Upper lobe of left lung (tissue), 6 donors: ENCODE measurements at places on chromosomes 11 and 22.

- no peak for DNase-seq
Observed at GRCh38 chr11:10891151-10891720, 33.4 kb upstream of the ZBED5 start.

DNA sequence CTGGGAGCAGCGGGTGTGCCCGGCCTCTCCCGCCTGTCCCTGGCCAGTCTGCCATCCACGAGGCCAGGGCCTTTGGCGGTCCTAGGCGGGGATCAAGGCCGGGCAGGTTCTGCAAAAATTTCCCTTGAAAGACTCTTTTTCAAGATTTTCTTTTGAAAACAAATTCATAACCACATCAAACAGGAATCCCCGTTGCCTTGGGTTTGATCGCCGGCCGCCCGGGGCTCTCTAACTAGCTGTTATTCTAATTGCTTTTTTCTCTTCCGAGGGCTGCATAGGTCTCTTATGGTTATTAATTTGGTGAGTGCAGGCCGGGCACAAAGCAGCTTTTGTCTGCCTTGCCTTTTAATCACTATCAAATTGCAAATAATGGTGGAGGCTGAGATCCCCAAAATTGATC is 42.0 kb downstream of the CDKN1C start:
- no peak for DNase-seq

DNA sequence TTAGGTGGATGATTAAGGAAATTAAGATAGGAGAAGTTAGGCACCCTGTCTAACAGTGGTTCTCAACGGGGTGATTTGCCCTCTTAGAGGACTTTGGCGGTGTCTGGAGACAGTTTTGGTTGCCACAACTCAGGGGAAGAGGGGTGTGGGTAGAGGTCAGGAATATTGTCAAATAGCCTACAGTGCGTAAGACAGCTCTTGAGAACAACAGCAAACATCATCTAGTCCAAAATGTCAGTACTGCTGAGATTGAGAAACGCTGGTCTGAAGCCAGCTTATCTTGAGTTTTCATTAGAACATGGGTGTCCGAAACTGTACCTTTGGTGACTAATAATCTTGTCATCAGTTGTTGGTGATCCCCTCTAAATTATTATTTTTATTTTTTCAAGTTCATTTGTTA is 38.4 kb downstream of the CECR2 start:
- no peak for DNase-seq

- no peak for DNase-seq
Observed at GRCh38 chr22:27836181-27836580, 34.6 kb upstream of the MN1 start.

DNA sequence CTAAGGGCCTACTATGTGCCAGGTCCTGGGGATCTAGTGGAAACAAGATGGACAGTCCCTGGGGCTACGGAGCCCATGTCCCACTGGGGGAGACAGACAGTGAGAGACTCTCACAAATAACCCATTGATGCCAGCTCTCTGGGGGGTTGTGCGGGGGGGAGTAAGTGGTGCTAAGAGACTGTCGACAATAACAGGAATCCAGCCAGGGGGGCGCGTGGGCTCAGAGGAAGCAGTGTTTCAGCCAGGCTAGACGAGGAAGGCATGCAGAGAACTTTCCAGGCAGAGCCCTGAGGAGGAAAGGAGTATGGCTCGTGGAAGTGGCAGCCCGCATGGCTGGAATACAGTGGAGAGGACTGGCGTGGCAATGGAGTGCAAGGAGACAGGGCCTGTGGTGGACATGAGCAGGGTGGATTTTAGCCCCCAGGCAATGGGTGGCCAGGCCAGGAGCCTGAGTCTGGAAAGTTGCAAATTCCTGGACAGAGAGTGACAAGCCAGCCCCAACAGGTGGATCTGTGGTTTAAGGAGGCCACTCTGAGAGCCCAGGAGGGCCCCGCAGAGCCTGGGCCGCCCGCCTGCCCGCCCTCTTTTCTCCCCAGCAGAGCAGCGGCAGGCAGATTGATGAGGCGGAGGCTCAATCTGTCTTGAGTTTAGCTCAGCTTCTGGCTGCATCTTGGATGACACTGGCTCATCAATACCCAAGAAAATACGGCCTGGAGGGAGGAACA is 40.0 kb upstream of the TCF20 start:
- DNase-seq: peak; percentile 46

- no peak for DNase-seq
Observed at GRCh38 chr11:116814502-116814901, 8.6 kb downstream of the APOA4 start.

DNA sequence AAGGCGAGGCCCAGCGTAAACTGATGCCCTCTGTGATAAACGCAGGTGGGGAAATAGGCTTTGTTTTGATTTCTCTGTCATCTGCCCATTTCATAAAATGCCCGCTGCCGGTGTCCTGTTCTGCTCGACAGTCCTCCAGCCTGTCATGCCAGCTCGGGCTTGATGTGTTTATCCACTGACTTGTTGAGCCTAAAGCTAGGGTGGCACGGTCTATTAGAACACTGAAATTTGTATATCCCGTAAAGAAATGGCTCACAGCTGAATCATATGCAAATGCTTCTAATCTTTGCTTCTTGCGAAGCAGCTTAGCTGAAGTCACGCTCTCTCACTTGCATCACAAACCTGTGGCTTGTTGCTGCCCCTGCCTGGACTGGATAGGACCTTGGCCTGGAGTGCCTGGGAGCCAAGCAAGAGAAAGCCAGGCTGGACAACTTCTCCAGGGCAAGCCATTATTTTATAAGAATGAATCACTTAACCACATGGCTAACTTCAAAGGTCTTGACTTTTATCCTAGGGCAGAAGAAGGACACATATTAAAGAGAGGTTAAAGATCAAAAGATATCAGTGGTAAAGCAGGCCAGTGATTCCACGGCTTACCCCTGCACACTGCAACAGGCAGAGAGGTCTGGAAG is 33.1 kb downstream of the EHF start:
- peak; percentile 92 for DNase-seq

DNA sequence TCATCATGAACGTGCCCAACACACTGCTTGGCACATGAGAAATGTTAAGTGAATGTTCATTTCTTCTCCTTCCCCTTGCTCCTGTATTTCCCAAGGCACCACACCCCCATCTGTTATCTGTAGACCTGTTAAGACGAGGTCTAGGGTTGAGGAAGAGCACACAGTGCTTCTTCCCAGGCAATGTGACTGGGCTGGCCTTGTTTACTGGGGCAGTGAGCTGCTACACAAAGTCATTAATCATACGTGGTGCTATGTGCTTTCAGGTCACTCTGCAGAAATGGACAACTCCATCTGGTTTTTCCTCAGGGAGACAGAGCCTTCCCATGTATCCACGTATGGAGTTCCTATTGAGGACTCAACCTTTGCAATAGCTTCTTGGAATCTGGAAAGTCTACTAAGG is 118.7 kb downstream of the KCNC1 start:
- DNase-seq: no peak

DNA sequence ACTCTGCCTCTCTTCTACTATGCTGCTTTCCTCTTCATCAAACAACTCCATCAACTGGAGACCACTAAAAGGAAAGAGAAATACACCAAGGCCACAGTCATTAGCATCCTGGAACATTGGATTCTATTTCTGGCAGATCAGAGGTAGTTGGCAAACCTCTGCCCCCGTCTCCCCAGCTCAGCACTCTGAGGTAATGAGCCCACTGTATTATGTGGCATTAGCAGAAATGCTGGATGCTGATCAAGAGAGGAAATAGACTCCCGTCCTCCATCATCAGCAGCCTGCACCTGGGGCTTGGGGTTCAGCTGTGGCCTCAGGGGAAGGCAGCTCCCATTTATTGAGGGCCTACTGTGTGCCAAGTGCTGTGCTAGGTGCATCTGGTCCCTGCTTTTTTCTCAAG is 9.0 kb upstream of the RASD2 start:
- no peak for DNase-seq

GRCh38 chr11:8229299-8230177 is 34.1 kb downstream of the LMO1 start:
- no peak for DNase-seq

- no peak for DNase-seq
Observed at GRCh38 chr11:34565417-34566207, 52.0 kb upstream of the ELF5 start.

- DNase-seq: no peak
Observed at GRCh38 chr11:115182282-115182955, 321.8 kb downstream of the CADM1 start.
